Stimulated activated CD4-positive, alpha-beta T cell treated with anti-CD3 and anti-CD28 coated beads, Interleukin-12 subunit alpha, Interleukin-12 subunit beta, amount 100 ng/mL, for 4 hours (primary cell): ENCODE measurements at places on chromosomes 2 and 18.

DNA sequence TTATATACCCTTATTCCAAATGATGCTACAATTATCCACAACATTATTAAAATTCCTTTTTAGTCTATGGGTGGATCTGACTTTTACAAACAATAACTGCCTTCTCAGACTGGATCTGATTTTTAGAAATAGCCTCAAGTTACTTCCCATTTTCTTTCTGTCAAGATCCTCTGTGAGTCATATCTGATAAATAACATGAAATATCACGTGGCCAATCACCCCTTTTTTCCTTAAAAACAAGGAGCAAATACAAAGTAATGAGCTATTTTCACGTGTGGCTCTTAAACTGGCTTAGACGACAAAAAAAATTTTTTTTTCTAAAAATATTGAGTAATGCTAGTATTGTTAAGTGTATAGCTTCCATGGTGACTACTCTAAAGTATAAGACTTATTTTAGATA lies 6.7 kb downstream of the PELI1 start:
- no peak for DNase-seq

DNA sequence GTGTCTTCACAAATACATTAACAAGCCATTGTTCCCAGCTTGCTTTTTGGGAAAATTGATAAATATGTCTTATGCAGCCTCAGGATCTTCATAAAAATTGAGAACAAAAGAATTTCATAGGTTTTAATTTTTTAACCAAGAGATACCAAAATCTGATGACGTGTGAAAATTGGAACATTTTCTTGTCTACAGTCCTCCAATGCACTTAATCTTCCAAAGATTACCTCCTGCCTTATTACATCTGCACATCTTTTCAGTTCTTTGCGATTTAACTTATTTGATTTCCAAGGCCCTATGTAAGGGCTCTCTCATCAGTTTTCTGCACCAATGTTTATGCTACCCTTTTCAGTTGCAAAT lies 3.1 kb downstream of the MRPL35 start:
- DNase-seq, result no peak

- no peak for DNase-seq
These were observed 41.5 kb downstream of the SCTR start for GRCh38 chr2:119482481-119483394.

- DNase-seq, result no peak
These were observed 52.5 kb upstream of the ID2 start for GRCh38 chr2:8629402-8629801.

DNA sequence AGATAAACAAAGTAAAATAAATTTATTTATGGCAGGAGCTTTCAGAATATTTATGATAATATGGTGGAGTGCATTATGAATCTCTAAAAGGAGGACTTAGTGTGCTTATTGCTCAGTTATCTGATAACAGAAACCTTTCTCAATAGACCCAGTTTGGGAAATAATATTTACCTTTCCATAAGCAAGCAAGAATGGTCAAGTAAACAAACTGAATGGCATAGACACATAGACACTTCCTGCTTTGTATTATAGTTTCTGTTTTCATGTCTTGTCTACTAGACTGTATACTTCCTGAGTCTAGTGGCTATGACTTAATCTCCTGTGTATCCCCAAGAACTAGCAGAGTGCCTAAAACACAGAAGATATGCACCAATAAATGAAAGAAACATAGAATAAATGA lies 87.8 kb downstream of the UPP2 start:
- DNase-seq, result no peak

- DNase-seq, result no peak
These were observed 452.4 kb downstream of the ZEB2 start for GRCh38 chr2:144067506-144067905.
